ENCODE measurements at places on chromosomes 6 and 20. TPM values are rescaled to one million over a fixed set of nuclear protein-coding genes. Genes with fewer than 3 reads are reported as not detected.
A peak's percentile ranks its signal among the peaks of the same experiment; 100 is the strongest.

Gene C20orf204
- 0.68 TPM for total RNA-seq

Gene OTOR
- not detected for total RNA-seq

Gene BMP5
- 0.83 TPM for total RNA-seq

- peak; percentile 50 for DNase-seq
These were observed 7.8 kb upstream of the LCA5 start for GRCh38 chr6:79544939-79545450.

DNA sequence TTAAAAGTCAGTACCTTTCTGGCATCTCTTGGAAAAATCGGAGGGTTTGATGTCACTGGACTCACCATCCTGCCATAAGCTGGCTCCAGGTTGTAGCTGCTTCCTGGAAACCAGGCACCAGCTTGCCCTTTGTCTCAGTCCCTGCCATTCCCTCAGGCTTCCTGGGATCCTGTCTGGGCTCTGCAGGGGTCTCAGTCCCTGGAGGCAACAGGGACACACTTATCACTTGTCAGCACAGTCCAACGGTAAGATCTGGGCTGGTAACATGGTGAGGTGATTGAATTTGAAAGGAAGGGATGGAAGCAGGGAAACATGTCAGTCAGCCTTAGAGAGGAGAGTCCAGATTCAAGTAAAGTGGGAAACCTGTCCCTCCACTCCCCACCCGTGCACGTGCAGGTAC, 147.6 kb upstream of the ECI2 start:
- DNase-seq, result no peak

DNA sequence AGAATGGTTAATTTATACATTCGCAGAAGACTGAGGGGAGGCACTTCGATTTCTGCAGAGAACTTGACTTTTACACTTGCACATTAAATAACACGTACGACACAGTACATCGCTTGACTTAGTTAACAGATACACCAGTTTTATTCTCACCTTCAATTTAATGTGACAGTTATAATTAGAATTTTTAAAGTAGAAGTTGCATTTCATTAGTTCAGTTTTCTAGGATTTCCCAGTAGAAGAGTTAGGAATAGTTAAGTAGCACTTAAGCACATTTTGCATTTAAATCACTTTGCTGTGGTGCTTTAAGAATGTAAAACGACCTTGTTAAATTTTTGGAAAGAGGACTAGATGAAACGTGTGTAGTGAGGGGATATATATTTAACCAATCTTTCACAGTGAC, 1.6 kb upstream of the BEND3 start:
- DNase-seq, result no peak

DNA sequence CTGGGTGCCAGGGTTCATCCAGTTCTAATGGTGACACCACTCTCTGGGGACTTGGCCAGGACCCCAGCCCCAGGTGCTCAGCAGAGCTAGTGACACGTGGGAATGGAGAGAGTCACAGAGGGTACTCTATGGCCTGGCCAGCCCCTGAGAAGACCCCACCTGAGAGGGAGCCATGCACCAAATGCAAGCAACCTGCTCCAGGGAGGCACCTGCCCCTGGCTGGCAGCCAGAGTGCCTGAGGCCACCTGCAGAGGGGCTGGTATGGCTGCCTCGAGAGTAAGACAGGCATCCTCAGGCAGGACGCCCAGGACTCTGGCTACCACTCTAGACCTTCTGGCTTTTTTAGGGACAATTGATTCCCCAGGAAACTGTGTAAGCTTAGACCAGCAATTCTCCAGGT, 38.6 kb upstream of the CST7 start:
- DNase-seq, result no peak

DNA sequence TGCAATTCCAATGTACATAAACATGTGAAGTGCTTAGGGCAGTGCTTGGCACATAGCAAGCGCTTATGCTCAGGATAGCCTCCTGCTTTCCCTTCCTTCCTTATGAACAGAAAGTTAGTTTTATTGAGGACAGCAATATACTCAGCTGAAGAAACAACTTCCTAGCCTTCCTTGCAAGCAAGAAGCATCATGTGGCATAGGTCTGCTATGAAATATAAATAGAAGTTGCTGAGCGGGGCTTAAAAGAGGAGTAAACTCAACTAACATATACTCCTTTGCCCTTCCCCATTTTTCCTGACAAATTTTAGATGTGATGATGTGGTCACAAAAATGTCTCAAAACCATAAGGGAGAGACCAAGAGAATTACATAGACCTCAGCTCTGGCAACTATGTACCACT, 98.9 kb downstream of the KIF16B start:
- no peak for DNase-seq
